Epithelial cell of proximal tubule (primary cell): ENCODE measurements at places on chromosomes 2 and 18.

GRCh38 chr2:212686285-212686895, 147.8 kb upstream of the ERBB4 start:
- no peak for DNase-seq

DNA sequence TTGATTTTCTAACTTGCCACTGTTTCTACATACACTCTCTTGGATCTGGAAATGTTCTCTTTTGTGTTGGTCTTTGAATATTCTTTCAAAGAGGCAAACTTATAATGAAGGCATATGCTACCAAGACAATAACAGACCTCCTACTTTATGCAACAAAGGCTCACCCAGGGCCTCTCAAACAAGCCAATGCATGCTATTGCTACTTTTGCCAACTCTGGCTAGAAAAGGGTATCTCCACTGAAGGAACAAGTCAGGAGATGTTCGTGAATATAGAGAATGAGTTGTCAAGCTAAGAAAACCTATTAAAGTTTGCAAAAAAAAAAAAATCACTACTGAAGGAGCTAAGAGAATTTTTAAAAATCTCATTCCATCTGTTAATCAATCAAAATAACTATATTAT, 15.9 kb upstream of the DSG2 start:
- no peak for DNase-seq

GRCh38 chr2:127826047-127826446, 15.1 kb upstream of the WDR33 start:
- DNase-seq = no peak

GRCh38 chr2:169877398-169877797, 50.1 kb downstream of the UBR3 start:
- no peak for DNase-seq

DNA sequence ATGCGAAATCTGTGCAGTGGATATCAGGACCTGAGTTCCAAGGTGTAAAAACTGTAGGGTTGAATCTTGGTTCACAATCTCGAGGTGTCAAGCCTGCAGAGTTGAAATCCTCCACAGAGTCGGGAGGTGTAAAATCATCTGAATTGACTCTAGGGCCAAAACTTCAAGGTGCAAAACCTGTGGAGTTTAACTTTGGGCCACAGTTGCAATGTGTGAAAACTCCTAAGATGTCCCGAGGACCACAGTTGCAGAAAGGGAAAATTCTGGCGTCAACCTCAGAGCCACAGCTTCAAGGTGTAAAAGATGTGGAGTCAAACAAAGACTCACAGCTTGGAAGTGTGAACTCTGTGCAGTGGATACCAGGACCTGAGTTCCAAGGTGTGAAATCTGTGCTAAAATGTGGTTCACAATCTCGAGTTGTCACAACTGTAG, 9.8 kb upstream of the ZNF512 start:
- DNase-seq = no peak

GRCh38 chr2:100041946-100042345, 100.4 kb downstream of the AFF3 start:
- no peak for DNase-seq
